Cortex of kidney (tissue), 1 donor: ENCODE measurements at places on chromosomes 16 and 17.

DNA sequence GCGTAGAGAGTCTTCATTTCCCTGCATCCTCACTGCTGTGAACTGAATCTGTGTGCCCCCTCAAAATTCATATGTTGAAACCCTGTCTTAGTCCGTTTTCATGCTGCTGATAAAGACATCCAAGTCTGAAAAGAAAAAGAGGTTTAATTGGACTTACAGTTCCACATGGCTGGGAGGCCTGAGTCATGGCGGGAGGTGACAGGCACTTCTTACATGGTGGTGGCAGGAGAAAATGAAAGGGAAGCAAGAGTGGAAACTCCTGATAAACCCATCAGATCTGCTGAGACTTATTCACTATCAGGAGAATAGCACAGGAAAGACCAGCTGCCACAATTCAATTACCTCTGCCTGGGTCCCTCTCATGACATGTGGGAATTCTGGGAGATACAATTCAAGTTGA is 3.1 kb upstream of the CCDC42 start:
- DNase-seq, result no peak

GRCh38 chr16:10940501-10941079 is 1.7 kb downstream of the DEXI start:
- DNase-seq, result no peak

DNA sequence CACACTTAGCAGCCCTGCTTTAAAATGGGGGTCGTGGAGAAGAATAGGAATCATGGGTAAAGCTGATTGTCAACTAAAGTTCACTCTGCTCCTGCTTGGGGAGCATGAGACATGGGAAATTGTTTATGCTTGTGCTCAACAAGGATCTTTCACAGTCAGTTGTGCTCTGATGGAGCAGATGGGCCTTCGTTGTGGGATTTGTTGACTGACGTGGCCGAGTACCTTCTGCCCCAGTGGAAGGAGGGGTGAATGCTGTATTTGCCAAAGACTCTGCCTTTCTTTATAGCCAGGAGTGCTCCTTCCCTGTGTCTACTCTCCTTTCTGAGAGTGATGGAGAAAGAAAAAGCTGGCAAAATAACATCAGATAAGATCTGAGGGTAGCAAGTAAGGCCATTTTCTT is 11.4 kb downstream of the ARSG start:
- no peak for DNase-seq

DNA sequence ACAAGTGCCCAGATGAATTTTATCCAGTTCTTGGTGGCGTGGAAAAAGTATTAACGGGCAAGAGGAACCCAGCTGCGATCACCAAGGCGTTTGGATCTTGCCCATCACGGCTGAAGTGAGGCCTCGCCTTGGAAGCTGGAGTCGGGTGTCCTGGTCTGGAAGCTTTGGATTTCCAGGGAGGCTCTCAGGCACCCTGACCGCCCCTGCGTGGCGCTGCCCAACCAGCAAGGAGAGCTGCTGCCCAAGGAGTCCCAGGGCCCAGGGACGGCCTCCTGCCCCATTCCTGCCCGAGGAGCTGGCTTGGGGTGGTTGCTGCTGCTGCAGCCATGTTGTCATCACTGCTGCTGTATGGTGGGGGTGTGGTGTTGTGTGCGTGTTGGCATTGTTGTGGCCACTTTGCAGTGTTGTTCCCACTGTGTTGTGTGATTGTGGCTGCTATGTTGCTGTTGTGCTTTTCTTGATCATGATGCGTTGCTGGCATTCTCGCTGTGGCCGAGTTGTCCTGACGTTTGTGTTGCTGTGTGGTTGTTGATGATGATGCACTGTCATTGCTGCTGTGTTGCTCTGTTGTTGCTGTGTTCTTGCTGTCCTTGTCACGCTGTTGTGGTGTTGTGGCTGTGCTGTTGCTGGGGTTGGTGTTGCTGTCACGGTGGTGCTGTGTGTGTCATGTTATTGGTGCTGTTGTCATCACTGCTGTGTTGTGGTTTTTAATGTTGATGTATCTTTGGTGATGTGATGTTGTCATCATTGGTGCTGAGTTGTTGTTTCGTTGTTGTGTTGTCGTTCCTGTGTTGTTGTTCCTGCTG is 318.8 kb downstream of the C16orf95 start:
- DNase-seq, result no peak

GRCh38 chr17:9890124-9890523 is 14.9 kb downstream of the RCVRN start:
- DNase-seq, result no peak

DNA sequence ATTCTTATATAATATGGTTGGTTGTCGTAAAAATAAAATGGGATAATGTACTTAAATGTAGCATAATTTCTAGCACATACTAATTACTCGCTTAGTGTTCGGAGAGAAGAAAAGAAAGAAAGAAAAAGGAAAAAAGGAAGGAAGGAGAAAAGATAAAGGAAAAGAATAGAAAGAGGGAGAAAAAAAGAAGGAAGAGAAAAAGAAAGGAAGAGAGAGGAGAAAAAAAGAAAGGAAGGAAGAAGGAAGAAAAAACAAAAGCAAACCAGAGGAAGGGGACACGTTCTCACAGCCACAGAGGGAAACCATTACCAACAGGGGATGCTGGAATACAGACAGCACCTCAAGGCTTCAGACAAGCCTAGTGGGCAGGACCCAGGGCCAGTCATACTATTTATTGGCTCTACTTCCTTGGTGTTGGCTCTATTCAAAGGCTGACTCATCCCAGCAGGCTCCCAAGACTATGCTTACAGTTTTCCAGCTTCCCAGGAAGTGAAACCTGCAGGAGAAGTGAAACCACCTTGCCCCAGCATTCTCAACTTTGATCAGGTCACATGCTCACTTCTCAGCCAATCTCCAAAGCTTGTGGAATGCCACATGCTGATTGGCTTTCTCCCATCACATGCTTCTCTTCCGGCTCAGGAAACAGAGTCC is 273.5 kb upstream of the IRX5 start:
- no peak for DNase-seq

DNA sequence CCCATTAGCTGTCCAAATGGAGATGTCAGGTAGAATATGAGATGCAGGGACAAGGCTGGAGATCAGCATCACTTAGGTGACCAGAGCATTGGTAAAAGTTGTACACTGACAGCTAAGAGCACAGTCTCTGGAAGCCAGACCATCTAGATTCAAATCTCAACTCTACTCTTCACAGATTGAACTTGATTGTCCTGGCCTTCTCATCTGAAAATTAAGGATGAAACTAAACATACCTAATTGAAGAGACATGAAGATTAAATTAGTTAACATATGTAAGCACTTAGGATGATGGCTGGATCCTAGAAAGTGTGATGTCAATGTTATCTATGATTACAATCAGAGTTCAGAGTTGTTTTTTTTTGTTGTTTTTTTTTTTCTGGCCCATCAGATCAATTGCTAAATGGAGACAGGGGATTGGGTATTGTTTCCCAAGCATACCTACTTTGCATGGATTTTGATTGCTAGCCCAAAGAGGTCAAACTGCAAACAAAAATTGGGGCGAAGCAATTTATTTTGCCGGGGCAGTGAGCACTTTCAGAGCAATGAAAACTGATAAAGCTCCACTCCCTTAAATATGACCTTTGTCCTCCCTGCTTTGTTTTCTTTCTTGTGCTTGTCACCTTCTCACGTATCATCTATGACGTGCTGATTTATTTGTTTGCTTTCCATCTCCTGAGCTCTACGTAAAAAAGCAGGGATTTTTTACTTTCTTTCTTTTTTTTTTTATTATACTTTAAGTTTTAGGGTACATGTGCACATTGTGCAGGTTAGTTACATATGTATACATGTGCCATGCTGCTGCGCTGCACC is 217.6 kb upstream of the CPHXL start:
- DNase-seq, result no peak
